Astrocyte (in vitro differentiated cells and primary cell): ENCODE measurements at places on chromosomes 5 and 9. TPM values are rescaled to one million over a fixed set of nuclear protein-coding genes. Genes with fewer than 3 reads are reported as not detected.

The CDH9 gene
- total RNA-seq: not detected in 2 replicates

The MARVELD2 gene
- total RNA-seq: 10.1 and 10.6 TPM in 2 replicates

The TLX3 gene
- not detected in 2 replicates for total RNA-seq

The KCNV2 gene
- total RNA-seq: not detected in 2 replicates

The PDZD2 gene
- 6.5 and 10.3 TPM in 2 replicates for total RNA-seq

The PKD2L2 gene
- total RNA-seq: not detected in 2 replicates

The PTGS1 gene
- total RNA-seq: 0.23 and 0.41 TPM in 2 replicates

The PCDHB14 gene
- 5.6 and 6.4 TPM in 2 replicates for total RNA-seq

The EXOSC2 gene
- 21.0 and 28.1 TPM in 2 replicates for total RNA-seq

The CTSV gene
- total RNA-seq: 9.7 and 36.3 TPM in 2 replicates

DNA sequence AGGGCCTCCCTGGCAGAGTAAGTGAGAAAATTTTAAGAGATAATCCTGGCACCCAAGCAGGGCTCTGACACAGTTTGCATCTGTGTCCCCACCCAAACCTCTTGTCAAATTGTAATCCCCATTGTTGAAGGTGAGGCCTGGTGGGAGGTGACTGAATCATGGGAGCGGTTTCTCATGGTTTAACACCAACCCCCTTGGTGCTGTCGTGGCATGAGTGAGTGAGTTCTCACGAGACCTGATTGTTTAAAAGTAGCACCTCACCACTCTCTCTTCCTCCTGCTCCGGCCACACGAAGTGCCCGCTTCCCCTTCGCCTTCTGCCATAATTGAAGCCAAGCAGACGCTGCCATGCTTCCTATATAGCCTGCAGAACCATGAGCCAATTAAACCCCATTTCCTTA is 80.1 kb downstream of the FBXW11 start:
- DNase-seq: no peak

GRCh38 chr5:1315709-1316587 is 21.1 kb upstream of the TERT start:
- no peak for DNase-seq

GRCh38 chr5:35887321-35888100 is 30.8 kb downstream of the IL7R start:
- no peak for DNase-seq

GRCh38 chr5:115686051-115686737 is 60.4 kb upstream of the TMED7 start:
- DNase-seq: peak; percentile 62

DNA sequence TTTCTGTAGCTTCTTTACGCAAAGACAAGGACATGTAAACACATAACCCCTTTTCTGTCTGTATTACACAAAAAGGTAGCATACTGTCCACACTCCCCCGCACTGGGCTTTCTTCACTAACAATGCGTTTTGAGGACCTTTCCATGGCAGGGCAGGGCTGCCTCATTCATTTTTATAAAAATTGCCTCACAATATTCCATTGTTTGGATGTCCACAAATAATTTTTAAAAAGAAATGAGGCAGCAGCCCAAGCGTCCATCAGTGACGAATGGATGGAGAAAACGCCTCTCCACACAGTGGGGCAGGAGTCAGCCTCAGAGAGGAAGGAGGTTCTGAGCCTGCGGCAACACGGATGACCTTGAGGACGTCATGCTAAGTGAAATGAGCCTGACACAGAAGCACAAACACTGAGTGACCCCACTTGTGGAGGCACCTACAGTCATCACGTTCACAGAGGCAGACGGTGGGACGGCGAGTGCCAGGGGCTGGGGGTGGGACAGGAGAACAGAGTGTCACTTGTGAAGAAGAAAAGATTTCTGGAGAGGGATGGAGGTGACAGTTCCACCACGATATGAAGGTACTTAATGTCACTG is 67.8 kb downstream of the RASGEF1C start:
- DNase-seq: no peak

GRCh38 chr5:113213551-113214425 is 221.0 kb downstream of the TSSK1B start:
- DNase-seq: peak; percentile 48

- DNase-seq: no peak
Measured at GRCh38 chr5:74212336-74212735, 428.2 kb downstream of the ENC1 start.

DNA sequence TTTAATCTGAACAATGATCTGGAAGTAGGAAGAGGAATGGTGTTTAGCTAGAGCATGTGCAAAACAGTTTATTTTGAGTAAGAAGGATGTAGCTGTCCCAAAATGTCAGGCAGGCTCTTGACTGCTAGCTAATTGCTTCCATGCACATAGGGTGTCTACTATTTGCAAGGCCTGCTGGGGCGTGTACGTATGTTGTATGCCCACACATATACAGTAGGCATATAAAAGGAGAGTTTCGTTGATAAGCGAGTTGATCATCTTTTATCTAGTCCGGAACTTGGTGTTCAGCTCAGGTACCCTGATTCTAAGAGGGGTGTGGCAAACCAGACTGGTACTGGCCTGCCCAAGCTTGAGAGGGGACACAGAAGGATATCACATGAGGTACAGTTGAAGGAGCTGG is 177.2 kb downstream of the GOLPH3 start:
- no peak for DNase-seq

GRCh38 chr5:167759057-167759821 is 532.2 kb upstream of the WWC1 start:
- DNase-seq: peak; percentile 92

- no peak for DNase-seq
Measured at GRCh38 chr5:83946516-83946915, 225.9 kb upstream of the HAPLN1 start.

DNA sequence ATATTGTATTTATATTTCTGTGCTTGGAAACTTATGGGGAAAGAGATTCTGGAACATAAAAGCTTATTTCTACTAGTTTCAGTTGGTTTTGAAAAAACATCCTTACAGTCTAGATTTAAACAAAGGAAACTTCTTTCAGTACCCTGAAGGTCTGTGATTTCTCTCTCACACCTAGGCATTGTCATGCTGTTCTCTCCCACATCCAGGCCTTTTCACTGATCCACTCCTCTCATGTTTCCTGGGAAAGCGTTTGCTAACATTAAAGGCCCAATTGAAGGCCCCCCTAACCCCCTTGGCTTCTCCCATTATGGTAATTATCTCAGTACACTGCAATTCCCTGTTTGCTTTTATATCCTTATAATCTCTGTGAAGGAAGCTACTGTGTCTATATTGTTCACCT is 856 bp upstream of the PCDHGA3 start:
- no peak for DNase-seq

DNA sequence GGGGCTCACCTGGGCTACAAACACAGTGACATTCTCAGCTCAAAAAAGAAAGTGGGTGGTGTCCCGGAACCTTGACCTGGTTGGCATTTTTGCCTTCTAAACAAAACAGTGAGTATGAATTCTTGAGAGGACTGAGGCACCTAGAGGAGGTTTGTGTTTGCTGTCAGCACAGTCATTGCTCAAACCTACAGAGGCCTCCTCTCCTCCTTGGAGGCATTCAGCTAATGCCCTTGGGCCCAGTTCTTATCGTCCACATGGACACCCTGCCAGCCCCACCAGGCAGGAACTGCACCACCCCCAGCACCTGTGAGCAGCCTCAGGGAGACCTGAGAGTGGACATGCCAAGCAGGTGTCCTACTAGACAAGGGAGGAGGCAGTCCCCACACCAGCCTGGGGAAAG is 156.7 kb downstream of the SYK start:
- no peak for DNase-seq

DNA sequence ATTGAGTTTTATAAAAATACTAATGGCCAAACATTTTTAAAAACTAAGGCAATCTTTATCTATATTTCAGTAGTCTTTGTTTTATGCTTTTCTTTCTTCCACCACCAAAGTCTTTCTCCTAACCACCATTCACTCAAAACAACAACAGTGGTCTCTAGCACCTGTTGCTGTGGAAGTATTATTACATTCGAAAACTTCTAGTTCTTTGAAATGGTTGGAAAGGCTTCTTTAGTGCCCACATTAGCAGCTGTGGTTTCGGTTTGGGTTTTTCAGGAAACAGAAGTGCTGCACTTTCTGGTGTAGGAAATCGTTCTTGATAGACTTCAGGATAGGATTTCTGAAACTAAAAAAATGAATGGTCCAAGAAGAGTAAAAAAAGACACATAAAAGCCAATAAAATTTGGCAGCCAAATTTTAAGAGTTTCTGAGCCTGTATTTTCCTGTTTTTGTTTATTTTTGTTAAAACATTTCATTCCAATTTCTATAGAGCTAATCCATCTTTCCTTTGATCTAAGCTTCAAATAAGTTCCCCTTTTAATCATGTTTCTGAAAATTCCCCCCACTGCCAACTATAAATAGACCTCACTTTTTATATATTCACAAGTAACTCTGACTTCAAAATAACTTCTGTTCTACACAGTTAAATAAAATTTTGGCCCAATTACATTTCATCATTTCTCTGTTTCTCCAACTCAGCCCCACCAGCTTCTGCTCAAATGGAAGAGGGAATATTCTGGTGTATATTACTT is 102.2 kb downstream of the DEPDC1B start:
- no peak for DNase-seq

GRCh38 chr9:72751541-72751940 is 201.3 kb downstream of the ALDH1A1 start:
- no peak for DNase-seq
